ENCODE measurements at places on chromosomes 2 and 18.

GRCh38 chr2:12465631-12466135 is 251.1 kb upstream of the TRIB2 start:
- DNase-seq: no peak

GRCh38 chr2:115389898-115390565 is 947.6 kb downstream of the DPP10 start:
- DNase-seq: no peak

- no peak for DNase-seq
Observed at GRCh38 chr2:1740716-1741589, 3.4 kb downstream of the PXDN start.

DNA sequence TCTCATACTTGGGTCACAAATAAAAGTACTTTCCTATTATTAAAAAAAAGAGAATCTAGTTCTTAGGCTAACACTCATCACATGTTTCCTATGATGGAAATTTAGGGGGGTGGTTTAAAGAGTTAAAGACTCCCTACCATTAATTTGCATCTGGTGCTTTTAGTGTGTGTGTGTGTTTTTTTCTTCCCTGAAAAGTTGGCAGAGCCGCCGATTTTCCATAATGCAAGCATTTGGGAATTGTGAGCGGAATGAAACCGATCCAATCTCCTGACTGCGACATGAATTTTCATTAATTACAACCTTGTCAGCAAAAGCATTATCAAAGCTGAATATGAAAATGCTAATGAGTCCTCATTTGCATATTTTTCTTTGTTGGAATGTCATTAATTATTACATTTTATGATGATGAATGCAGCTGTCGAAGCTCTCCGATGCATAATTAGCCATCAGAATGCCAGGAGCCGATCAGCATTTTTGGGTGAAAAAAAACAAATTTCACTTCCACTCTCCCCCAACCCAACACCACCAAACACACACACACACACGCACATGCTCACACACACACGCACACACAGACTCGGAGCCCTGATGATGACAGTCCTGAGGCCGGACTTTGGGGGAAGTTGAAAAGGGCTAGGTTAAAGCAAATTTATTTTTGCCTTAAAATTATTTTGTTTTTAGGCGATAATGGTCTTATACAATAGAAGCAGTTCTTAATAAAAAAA is 165.4 kb downstream of the TCF4 start:
- DNase-seq: no peak

DNA sequence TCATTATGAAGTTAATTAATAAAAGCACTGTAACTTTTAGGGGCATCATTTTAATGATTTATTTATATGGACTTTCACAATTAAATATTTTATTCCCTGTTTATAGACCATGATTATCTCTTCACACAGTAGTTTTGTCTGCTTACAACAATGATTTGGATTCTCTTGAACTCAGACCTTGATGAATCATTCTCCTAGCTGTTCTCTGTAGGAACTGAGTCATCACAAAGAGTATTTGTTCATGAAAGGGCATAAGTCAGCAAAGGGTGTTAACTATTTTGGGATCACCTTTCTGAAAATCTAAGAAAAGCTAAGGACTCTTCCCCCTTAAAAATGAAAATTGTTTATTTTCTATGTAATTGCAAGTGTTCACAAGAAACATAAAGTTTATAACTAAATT is 461.1 kb upstream of the UBE2E3 start:
- no peak for DNase-seq

- DNase-seq: no peak
Observed at GRCh38 chr18:22594155-22594690, 176.5 kb upstream of the CTAGE1 start.

DNA sequence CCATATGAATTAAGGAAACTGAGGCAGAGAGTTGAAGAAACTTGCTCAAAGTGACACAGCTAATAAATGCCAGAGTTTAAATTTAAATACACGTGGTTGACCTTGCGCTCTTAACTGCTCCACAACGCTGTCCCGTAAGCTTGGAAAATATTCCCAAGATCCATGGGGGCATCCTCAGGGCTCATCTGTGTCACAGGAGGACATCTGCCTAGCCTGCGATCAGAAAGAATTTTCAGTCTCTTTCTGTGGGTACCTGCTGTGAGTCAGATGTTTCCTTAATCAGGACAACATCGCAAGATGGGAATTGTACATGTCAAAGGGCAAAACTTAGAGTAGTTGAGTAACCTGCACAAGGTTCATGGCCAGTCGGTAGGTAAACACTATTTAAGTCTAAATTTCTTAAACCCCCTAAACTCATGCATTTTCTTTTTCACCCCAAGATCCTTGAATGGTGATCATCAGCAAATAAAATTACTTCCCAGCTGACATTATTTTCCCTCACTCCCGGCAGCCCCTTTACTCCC is 1.4 kb downstream of the CMPK2 start:
- DNase-seq: no peak

DNA sequence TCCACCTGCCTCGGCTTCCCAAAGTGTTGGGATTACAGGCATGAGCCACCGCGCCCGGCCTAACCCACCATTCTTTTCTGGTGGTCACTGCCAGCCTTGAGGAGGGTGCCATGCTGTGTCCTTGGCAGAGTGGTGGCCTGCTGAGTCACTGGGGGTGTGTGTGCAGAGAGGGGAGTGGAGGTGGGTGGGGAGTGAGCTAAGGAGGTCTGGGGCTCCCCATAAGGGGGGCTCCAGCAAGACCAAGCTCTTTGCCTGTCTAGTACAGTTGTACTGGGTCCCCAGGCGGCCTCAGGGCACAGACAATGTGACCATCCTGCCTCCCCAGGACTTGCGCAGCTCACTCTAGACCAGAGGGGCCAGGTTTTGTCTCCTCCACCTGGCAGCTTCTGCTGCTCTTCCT is 36.1 kb downstream of the LAMA3 start:
- no peak for DNase-seq

- DNase-seq: no peak
Observed at GRCh38 chr18:36415625-36416024, 118.1 kb downstream of the FHOD3 start.

GRCh38 chr2:34229998-34230397 is 630.9 kb upstream of the FAM98A start:
- no peak for DNase-seq

- no peak for DNase-seq
Observed at GRCh38 chr18:56402872-56403516, 235.4 kb downstream of the TXNL1 start.

DNA sequence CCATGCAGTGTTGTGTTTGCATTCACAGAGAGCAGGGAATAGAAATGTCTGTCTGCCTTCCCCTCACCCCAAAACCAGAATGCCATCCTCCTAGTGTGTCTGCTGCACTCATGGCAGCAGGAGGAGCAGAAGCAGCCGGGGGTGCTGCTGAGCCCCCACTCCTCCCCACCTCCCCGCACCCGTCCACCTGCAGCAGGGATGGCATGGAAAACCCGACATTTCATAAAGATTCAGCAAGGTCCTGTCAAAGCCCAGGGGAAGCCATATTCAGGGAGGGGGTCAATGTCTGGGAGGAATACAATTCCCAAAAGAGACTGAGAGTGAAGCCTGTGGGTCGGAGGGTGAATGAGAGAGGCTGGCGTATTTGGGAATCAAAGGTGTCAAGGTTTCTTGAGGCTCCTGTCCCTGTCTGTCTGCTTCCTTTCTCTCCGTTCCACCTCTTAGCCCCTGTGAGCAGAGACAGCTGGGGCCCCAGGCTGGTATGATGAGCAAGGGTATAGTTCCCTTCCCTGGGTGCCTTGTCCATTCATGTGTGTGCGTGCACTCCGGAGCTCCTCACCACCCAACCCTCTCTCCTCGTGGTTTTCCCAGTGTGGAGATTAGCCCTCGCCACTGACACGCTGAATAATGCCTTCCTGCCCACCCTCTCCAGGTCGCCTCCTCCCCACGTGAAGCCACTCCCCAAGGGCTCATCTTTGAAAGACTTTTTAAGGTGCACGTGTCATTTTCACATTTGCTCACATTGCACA is 133.5 kb upstream of the ZNF236 start:
- DNase-seq: no peak
